Stimulated activated CD8-positive, alpha-beta memory T cell treated with anti-CD3 and anti-CD28 coated beads, Interleukin-4, amount 100 ng/mL, for 24 hours (primary cell): ENCODE measurements at places on chromosomes 3 and 15.

- DNase-seq = no peak
Measured at GRCh38 chr15:84816694-84817465, at the start of gene ALPK3. Gene ALPK3, plus strand, starts transcription at chr15:84817356. Its CDS starts 97 bp downstream, at chr15:84817453.

DNA sequence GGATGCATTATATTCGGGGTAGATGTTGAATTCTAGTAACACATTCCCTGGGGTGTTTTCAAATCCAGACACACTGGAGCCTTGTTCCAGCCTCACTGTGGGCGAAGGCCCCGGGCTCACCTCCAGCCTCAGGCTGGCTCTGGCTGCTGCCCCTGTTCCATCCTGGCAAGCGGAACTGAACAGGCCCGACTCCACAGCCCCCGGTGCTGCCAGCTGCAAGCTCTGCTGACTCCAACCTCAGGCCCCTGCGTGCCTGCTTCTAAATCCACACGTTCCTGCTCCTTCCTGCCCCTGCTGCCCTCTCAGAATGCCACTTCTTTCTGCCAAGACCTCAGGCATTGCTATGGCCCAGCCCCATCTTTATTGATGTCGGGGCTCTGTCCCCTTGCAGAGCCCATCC lies 90.6 kb downstream of the LIPC start:
- no peak for DNase-seq

DNA sequence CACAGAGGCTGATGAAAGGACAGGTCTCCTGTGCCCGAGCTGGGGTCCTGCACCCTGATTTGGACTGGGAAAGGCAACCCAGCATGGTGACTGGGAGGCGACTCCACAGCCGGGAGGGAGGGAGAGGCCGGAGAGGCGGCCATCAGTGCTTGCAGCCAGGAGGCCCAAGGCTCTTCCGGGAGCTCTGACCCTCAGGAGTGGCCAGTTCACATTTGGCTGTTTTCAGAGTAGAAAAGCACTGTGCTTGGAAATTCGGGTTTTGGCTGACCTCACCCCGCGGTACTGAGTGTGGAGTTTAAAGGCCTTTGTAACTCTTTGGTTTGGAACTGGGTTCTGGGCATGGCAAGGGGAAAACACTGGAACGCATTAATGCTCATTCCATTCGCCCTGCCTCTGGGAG lies 31.9 kb downstream of the SMAD6 start:
- no peak for DNase-seq

GRCh38 chr3:112508860-112509259 lies 9.6 kb upstream of the BTLA start:
- DNase-seq = no peak

- no peak for DNase-seq
Measured at GRCh38 chr3:161551697-161552096, 55.1 kb downstream of the OTOL1 start.

- DNase-seq = no peak
Measured at GRCh38 chr3:188043891-188044290, 110.1 kb upstream of the LPP start.

GRCh38 chr3:148102156-148102555 lies 595.5 kb upstream of the AGTR1 start:
- no peak for DNase-seq
